Colonic mucosa (tissue), 4 donors: ENCODE measurements at places on chromosomes 11 and 22.

GRCh38 chr11:75910426-75911145 lies 95.6 kb downstream of the UVRAG start:
- no peak overlapping the region for H3K27ac ChIP-seq
- no peaks in the 10 kb centered on the region for H3K36me3 ChIP-seq
- no peaks in the 10 kb centered on the region for H3K4me1 ChIP-seq
- no peaks in the 10 kb centered on the region for H3K27me3 ChIP-seq

- no peak for DNase-seq
- H3K4me1 ChIP-seq: no peaks in the 10 kb centered on the region
- no peak overlapping the region for H3K27ac ChIP-seq
- no peaks in the 10 kb centered on the region for H3K27me3 ChIP-seq
- no peak overlapping the region for H3K4me3 ChIP-seq
Measured at GRCh38 chr11:28701760-28702449, 593.7 kb downstream of the METTL15 start.

- no peaks in the 10 kb centered on the region for H3K36me3 ChIP-seq
- DNase-seq: no peak
- no peak overlapping the region for H3K27ac ChIP-seq
- no peaks in the 10 kb centered on the region for H3K27me3 ChIP-seq
- no peaks in the 10 kb centered on the region for H3K4me1 ChIP-seq
Measured at GRCh38 chr11:26584818-26585217, 12.8 kb upstream of the MUC15 start.

DNA sequence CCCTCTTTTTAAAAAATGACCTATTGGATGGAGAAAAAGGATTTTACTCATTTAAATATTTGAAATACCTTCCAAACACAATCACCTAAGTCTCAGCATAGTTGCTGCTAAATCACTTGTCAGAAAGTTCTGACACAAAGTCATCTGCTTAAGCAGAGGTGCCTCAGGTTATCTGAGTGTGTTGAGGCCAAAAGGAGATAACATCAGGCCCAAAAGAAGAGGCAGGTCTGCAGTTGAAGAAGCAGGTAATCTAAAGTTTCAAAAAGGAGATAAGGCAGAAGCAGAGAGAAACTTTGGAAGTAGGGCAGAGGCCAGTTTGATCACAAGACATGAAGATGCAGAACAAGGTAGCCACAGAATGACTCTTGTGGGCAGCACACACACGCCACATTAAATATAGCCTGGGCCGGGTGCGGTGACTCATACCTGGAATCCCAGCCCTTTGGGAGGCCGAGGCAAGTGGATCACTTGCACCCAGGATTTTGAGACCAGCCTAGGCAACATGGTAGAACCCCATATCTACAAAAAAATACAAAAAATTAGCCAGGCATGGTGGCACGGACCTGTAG lies 175.7 kb upstream of the API5 start:
- H3K27me3 ChIP-seq: no peaks in the 10 kb centered on the region
- no peak overlapping the region for H3K27ac ChIP-seq
- no peak overlapping the region for H3K4me3 ChIP-seq
- H3K4me1 ChIP-seq: no peaks in the 10 kb centered on the region
- DNase-seq: no peak
- no peaks in the 10 kb centered on the region for H3K36me3 ChIP-seq

GRCh38 chr11:106925245-106925644 lies 93.0 kb downstream of the GUCY1A2 start:
- no peak for DNase-seq
- no peaks in the 10 kb centered on the region for H3K4me1 ChIP-seq
- H3K27ac ChIP-seq: no peak overlapping the region
- H3K4me3 ChIP-seq: no peak overlapping the region

GRCh38 chr22:28171712-28172111 lies 252.7 kb upstream of the PITPNB start:
- H3K27me3 ChIP-seq: no peaks in the 10 kb centered on the region
- H3K27ac ChIP-seq: no peak overlapping the region
- no peak for DNase-seq
- no peaks in the 10 kb centered on the region for H3K36me3 ChIP-seq

- no peaks in the 10 kb centered on the region for H3K4me1 ChIP-seq
- no peak overlapping the region for H3K27ac ChIP-seq
- no peaks in the 10 kb centered on the region for H3K27me3 ChIP-seq
- no peak overlapping the region for H3K4me3 ChIP-seq
- H3K36me3 ChIP-seq: no peaks in the 10 kb centered on the region
Measured at GRCh38 chr11:76880314-76880713, 19.6 kb downstream of the ACER3 start.

GRCh38 chr11:106815209-106815608 lies 203.1 kb downstream of the GUCY1A2 start:
- H3K27me3 ChIP-seq: no peaks in the 10 kb centered on the region
